Activated naive CD4-positive, alpha-beta T cell (primary cell): ENCODE measurements at places on chromosomes 2 and 18.
A peak's percentile ranks its signal among the peaks of the same experiment; 100 is the strongest.

DNA sequence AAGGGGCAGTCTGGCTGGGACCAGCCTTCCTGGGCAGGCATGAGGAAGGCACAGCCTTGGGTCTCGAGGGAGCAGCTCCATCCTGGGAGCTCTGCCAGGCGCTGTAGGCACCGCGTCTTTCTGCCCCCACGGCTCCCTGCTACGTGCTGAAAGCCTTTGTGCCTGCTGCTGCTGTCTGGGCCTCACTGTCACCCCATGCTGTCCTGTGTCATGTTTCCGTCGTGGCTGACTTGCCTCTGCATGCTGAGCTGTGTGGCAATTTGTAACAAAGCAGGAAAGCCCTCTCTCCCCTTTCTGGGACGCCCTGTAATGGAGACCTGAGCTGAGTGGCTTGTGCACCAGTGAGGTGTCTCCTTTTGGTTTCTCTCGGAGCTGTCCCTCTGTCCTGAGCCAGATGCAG is 152.5 kb downstream of the TSN start:
- no peak for DNase-seq

DNA sequence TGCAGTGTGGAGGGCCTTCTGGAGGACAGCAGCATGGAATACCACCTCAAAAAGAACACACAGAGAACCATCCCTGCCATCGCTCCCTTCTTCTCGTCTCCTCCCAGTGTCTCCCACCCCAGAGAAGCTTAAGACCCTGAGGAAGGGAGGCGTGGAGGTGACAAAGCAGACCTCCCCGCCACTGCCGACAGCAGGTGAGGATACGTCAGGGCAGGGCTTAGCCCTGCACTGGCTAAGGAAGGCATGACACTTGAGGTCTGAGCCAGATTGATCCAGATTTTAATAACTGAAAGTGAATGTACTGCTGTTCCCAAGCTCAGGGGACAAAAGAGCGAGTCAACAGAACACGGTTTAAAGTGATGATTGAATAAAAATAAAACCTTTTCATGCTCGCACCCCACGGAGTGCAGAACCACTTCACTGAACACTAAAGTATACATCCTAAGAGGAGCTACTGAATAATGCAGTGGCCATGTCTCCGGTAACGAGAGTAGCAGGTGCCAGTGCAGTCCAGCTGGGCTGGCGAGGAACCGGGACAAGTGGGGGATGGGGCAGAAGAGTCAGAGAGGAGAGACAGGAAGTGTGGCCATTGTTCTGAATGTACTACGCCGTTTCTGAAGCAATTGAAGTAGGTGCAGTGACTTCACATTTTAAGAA is 391.0 kb downstream of the CDH2 start:
- no peak for DNase-seq

DNA sequence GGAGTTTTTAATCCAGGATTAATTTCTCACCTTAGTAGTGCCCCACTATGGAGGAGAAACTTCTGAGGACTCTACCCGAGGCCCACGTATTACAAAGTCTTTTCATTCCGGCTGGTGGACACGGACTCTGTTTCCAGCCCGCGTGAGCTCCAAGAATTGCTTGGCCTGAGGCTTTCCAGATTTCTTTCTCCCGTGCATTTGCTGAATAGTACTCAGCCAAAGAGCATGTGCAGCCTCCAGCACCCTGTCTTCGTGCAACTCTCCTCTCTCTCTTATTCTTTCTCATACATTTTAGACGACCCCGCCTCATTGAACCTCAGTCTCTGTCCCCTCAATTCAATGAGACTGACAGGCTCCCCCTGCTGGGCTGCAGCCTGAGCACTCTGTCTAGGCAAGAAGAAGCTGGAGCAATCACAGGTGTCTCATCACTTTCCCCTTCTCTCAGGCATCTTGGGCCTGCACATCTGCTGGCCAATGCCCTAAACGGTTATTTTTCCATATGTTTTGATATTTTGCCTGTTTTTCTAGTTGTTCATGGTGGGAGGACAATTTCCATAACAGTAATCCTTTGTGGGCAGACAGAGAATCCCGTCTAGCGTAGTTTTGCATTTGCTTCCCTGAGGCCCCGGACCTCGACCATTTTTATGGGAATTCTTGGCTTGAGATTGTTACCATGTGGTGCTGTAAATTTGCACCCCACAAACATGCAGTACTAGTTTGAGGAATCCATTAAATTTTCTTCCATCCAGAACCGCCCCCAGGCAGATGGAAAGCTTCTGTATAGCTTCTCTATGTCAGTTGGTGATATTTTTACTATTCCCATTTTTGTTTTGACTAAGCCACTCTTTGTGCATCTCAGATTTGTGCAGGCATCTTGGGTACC is 50.1 kb upstream of the LPIN2 start:
- DNase-seq: peak; percentile 56

- DNase-seq: no peak
Observed at GRCh38 chr2:9836517-9836916, 6.8 kb upstream of the TAF1B start.

DNA sequence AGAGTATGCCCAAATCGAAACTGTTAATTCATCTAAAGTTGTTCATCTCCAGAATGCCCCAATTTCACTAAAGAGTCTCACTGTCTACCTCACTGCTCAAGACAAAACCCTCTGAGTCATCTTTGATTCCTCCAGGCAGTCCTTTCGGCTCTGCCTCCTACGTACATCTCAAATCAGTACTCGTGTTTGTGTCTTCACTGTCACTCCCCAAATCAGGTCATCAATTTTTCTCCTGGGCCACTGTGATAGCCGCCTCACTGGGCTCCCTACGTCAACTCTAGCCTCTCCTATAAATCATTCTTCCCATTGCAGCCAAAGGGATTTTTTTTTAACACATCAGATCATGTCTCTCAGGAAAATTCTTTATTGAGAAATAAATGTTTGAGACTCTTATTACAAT is 42.1 kb upstream of the TTC39C start:
- DNase-seq: no peak

- DNase-seq: no peak
Observed at GRCh38 chr18:11042247-11042646, 107.1 kb downstream of the PIEZO2 start.

GRCh38 chr2:6945821-6946220 is 28.6 kb downstream of the RNF144A start:
- no peak for DNase-seq

DNA sequence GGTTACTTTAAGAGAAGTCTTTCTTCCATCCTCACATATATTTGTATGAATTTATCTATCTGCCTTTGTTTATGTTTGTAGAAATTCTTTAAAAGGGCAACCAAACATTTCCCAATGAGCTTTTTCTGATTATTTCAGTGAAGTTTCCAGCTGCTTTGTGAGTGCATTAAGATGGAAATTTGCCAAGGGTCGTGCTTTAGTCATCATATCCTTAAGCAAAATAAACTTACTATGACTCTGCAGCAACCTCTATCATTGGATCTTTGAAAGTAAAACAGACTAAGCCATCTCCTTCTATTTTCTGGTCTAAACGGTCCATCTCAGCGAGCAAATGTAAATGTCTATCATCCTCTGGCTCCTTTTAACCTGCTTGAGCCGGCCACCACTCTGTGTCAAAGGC is 489.3 kb downstream of the SOX11 start:
- DNase-seq: no peak

GRCh38 chr2:197875763-197876162 is 71.4 kb downstream of the PLCL1 start:
- DNase-seq: no peak

DNA sequence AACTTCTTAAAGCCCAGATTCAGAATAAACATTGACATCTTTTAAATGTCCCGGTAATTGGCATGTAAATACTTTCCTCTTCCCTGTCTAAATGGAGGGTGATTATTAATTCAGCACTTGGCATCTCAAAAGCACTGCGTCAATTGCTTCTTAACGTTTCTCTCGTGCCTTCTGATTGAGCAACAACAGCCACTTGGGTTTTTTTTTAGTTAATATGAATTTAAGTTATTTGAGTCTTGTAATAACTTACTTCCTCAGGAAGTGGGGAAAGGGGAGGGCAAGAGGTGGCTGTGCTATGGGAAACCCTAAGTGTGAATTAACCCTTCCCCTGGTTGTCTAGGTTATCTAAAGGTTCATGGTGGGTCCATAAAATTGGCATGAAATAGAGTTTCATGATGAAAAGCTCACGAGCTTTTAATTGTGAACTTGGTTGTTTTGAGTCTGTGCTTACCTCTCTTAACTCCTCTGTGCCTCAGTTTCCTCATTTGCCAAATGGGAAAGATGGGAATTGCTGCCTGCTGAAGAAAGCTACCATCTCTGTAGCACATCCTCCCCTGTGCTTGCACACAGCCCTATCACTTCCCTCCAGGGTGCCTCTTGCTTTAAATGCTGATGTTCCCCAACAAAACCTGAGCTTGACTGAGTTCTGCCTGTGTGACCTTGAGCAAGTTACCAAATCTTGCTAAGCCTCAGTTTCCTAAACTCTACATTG is 126.3 kb upstream of the BCL2L11 start:
- DNase-seq: no peak

DNA sequence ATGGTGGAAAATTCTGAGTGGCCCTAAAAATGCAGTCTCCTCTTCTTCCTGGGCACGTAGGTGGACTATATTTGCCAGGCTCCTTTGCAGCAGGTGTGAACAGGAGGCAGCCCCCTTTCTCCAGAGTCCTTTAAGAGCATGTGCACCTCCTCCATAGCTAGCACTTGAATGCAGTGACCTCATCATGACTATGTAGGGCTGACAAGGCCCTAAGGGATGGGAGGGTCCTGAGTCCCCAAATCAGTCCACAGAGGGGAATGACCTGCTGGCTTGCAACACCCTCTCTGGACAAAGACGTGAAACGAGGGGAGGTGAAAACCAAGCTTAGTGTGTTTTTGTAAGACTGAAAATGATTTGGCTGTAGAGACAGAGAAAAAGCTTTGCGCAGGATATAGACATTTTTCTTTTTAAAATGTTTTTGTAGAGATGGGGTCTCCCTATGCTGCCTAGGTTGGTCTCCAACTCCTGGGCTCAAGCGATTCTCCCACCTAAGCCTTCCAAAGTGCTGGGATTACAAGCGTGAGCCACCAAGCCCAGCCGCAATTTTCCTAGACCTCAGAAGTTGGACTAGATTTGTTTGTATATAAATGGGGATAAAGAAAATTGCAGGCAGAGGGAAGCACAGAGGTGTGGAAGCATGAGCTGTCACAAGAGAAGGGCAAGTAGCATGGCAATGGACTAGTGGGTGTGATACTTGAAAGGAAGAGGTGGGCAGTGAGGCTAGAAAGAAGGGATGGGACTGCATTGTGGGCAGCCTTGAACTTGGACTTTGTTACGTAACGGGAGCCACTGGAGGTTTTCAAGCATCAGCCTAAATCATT is 28.8 kb downstream of the LONRF2 start:
- DNase-seq: no peak

DNA sequence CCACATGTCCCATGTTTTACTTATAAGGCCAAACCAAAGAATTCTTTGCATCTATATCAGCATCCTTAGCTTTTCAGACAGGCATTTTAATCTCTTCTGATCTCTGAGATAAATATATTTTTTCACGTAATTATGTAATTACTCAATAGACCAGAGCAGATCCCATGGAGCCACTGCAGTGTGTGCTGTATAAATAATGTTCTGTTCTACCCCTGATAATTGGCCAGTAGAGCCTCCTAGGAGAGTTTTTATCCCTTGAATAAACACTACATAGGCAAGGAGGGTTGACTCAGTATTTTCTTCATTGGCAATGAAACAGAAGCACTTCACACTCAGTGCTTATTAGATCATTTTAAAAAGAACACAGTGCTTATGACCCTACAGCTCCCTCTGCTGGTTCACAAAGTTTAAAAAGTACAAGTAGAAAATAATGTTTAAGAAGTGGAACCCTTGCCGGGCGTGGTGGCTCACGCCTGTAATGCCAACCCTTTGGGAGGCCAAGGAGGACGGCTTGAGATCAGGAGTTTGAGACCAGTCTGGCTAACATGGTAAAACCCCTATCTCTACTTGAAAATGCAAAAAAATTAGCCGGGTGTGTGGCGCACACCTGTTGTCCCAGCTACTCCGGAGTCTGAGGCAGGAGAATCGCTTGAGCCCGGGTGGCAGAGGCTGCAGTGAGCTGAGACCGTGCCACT is 91.9 kb downstream of the PPP1R1C start:
- no peak for DNase-seq

DNA sequence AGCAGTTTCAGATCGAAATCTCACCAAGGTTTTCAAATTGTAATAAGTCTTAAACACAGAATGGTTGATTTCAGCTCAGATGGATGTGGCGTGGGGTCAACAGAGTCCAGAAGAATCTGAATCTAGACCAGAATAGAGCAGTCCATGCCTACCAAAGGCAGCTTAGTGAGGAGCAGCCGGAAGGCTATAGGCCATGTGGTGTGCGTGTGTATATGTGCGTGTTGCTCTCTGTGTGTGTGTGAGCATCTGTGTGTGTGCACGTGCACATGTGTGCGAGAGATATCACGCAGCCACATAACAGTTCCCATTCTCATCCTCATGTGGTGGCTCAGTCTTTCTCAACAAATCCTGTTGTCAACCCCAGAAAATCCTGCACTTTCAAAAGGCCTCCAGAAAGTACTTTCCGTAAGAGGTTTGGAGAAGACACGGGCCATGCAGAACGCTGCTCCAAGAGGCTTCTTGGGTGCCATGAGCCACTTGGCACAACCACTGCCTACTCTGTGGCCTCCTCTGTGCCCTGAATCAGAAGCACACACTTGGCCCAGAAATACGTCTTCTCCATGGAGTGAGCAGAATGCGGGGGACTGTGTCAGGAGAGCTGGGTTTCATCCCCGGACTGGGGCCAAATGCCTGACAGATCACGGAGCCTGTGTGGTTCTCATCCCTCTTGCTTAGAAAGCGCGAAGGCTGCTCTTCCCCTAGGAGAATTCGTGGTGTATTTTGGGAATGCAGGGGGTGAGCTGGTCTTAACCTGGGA is 67.3 kb downstream of the ACKR3 start:
- DNase-seq: no peak

DNA sequence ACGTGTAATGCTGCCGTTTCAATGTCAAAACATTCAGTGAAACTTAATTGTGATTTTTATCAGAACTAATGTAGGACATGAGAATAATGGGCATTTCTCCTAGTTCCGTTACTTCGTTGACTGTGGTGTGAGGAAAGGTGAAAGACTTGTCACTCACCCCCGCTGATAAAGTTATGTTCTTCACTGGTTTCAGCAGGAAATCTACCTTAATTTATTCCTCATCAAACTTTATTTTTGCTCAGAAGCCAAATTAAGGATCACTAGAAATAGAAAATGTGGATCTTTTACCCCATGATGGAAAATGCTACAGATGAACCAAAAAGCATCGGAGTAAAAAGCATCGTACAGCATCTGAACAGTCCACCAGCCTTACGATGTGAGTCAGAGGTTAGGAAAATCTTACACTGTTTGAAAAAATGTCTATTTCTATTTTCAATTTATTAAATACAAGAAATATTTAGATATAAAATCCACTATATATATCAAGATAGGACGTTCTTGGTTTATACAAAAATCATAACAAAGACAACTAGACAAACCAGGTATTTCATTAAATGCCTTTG is 1.0 kb upstream of the ROCK1 start:
- DNase-seq: no peak

DNA sequence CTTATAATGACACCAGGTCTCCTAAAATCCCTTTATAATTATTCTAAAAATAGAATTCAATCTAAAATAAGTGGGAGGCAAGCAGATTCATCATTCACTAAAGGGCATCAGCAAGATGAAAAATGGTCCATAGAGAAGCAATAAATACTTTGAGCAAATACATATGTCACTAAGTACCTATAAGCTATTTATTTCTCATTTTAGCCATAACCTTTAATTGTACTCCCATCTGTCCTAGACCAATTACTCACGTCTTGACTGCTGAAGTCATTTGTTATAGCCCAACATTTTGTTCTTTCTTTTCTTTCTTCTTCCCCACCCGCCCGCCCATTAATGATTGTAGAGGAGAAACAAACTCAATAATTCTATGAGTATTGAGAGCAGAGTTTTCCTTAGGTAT is 105.7 kb downstream of the MAP2 start:
- no peak for DNase-seq
